ENCODE measurements at places on chromosomes 1 and 21.

GRCh38 chr1:180462102-180462501 is 40.3 kb downstream of the ACBD6 start:
- no peak for DNase-seq

DNA sequence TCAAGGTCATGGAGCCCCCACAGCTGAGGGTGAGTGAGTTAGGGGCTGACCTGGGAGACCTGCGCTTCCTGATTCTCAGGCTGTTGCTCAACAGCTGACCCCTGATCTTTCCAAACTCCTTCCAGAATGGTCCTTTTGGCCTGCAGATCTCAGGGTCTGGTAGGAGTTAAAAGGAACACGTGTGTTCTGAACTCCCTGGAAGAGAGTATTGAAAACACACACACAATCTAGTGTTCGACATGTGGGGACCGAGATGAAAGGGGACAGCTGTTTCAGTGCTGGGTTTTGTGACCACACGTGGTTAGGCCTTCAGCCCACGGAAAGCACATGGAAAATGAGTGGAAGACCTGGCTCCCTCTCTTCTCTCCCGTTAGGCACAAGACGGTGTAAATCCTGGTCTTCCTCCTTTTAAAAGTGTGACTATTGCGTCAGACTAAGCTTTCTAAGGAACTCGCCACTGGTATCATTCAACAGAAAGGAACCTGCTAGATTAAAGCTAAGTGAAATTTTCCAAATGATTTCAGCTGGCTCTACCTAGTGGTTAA is 49.6 kb downstream of the RUNX1 start:
- DNase-seq, result no peak

- no peak for DNase-seq
These were observed 1.1 kb upstream of the ABCD3 start for GRCh38 chr1:94416901-94417727.

- DNase-seq, result no peak
These were observed 27.1 kb downstream of the MTF2 start for GRCh38 chr1:93106226-93106625.

- DNase-seq, result no peak
These were observed 500 bp upstream of the PEA15 start for GRCh38 chr1:160204526-160205241.

DNA sequence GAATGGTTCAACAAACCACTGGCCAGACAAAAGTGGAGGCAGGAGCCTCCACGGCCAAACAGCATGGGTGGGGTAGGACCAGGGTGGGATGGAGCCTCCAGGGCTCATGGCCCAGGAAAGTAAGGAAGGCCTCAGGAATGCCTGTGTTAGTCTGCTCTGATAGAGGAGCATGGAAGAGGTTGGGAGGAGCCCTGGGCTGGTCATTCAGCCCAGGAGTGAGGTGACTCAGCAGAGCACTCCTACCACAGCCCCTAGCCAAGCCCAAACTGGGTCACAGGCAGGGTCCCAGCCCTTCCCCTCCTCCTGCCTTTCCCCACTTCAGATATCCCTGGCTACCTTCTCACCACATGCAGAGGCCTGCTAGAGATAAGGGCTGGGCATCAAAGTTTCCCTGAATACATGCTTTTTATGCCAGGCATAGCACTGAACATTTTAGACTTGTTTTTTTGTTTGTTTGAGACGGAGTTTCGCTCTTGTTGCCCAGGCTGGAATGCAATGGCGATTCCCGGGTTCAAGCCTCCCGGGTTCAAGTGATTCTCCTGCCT is 3.1 kb upstream of the SHISA4 start:
- no peak for DNase-seq

DNA sequence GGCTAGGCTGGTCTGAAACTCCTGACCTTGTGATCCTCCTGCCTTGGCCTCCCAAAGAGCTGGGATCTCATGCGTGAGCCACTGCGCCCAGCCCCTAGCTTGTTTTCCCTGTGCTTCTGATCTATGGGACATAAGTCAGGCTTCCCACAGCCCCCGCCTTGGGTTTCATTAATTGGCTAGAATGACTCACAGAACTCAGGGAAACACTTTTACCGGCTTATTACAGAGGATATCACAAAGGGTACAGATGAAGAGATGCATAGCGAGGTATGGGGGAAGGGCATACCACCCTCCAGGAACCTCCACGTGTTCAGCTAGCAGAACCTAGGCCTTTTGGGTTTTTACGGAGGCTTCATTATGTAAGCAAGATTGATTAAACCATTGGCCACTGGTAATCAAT is 1.5 kb upstream of the MAP1LC3C start:
- no peak for DNase-seq

DNA sequence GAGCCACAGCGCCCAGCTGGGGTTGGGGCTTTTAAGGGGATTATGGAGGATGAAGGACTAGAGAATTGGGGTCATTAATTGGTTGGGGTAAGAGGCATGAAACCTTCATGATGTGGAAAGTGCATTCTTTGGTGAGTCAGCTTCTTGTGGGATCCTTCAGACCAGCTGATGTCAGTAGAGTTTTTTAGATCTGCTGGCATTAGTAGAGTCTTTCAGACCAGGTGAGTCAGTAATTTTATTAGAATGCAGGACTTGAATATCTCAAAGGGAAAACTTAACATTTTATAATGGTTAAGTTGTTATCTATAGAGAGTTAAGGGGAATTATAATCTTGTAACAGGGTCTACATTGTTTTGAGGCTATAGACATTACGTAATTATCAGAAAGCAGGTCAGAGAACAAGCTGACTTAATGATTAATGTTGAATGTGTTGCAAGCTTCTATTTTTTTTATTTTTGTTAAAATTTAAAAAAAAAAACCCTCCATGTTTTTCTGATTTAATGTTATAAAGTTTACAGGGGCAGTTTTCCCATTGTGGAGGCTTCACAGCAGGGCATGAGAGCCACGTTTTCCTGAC is 160.9 kb upstream of the FMN2 start:
- DNase-seq, result no peak

DNA sequence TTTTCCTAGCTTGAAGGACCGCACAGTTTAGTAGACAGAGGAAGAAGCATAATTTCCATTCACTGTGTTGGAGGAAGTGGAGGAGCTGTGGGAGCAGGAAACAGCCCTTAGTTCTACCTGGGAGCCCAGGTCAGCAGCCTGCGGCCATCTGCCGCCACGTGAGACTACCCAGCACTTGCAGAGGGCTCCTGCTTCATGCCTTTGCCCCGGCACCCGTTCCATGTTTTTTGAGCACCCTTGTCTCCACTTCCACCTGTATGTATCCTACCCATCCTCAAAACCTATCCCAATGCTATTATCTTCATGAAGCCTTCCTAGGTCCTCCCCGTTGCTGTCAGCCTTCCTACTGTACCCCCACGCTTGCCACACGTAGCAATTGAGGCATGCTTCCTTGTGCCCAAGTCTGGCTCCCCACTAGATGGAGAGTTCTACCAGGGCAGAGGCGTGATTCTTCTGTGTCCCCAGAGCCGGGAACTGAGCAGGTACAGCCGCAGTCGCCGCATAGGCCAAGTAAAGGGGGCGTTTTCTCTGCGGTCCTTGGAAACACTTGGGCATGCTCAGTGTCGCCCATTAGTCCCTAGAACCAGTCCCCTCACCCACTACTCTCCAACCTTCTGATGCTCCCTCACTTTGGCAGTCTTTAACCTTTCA is 1.9 kb downstream of the SLC6A9 start:
- no peak for DNase-seq

GRCh38 chr1:244868484-244869363 is 4.4 kb upstream of the HNRNPU start:
- no peak for DNase-seq

Measured in stimulated activated CD4-positive, alpha-beta T cell treated with anti-CD3 and anti-CD28 coated beads, TNF-alpha, amount 100 ng/mL, for 4 hours (primary cell).